GM18507 (cell line): ENCODE measurements at places on chromosomes 5 and 9.

GRCh38 chr5:51495672-51496071 is 112.4 kb downstream of the ISL1 start:
- DNase-seq = no peak

GRCh38 chr5:62093976-62094375 is 212.0 kb upstream of the KIF2A start:
- DNase-seq = no peak

DNA sequence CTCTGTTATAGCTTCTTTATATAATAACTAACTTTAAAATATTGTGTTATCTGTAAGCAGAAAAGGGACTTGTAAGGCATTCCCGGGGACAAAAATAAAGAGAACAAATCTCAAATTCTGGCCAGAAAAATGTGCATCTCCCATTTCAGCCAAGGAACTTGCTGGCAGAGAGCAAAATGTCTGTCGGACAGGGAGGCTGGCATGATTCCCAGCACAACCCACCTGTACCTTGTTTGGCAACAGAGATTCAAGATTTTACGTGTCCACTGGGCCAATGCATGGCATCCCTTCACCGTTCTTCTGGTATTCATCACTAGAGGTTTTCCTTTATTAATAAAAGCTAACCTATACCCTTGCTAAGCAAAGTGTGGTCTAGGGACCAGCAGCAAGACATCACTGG is 566.6 kb downstream of the PSAT1 start:
- DNase-seq = no peak

DNA sequence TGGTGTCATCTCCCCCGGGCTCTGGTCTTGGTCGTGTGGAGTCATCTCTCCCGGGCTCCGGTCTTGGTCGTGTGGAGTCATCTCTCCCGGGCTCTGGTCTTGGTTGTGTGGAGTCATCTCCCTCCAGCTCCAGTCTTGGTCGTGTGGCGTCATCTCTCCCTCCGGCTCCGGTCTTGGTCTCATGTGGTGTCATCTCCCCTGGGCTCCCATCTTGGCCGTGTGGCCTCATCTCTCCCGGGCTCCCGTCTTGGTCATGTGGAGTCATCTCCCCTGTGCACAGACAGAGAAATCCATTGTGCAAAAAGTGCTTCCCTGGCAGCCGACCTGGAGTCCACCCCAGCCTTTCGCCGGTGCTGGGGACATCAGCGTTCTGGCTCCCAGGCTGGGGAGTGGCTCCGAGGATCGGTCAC is 91.1 kb upstream of the CACNA1B start:
- DNase-seq = no peak

- DNase-seq = no peak
Observed at GRCh38 chr9:116137010-116137409, 16.6 kb upstream of the PAPPA start.

- DNase-seq = no peak
Observed at GRCh38 chr5:55855509-55855908, 4.4 kb downstream of the IL31RA start.

GRCh38 chr9:93586290-93587057 is 10.1 kb downstream of the PHF2 start:
- no peak for DNase-seq

- DNase-seq = no peak
Observed at GRCh38 chr5:113266913-113267227, 167.9 kb downstream of the TSSK1B start.

GRCh38 chr5:107464416-107464815 is 206.3 kb downstream of the EFNA5 start:
- DNase-seq = no peak

- DNase-seq = no peak
Observed at GRCh38 chr9:107439991-107440456, 49.5 kb downstream of the KLF4 start.

- DNase-seq = no peak
Observed at GRCh38 chr9:85377731-85378289, 363.9 kb downstream of the AGTPBP1 start.

DNA sequence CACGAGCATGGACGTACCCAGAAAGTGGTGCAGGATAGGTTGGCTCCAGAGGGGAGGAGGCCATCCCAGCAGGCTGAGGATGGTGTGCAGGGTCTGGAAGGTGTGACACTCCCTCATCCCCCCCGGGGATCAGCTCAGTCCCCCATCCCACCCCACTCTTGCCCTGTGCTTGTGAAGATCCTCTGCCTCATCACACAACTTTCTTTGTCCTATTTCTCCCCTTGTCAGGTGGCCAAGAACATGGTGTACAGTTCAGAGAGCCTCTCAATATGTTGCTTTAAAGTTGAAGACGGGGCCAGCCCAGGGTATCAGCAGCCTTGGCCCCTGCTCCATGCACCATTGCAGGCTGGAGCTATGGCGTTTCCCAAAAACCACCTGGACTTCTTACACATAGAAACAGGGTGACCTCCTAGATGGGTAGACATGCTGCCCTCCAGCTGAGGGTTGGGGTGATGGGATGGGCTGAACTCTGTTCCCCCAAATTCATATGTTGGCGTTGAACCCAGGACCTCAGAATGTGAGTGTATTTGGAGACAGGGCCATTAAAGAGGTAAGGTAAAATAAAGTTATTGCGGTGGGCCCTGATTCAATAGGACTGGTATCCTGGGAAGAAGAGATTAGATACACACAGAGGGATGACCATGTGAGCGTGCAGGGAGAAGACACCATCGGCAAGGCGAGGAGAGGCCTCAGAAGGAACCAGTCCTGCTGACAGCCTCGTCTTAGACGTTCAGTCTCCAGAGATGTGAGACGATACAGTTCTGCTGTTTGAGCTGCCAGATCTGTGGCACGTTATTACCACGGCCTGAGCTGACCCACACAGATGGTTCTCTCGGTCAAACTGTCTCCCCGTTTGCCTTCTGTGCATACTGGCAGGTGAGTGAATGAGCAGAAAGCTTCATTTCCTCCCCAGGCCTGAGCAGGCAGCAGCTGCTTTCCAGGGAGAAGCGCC is 272.5 kb downstream of the GADD45G start:
- no peak for DNase-seq

DNA sequence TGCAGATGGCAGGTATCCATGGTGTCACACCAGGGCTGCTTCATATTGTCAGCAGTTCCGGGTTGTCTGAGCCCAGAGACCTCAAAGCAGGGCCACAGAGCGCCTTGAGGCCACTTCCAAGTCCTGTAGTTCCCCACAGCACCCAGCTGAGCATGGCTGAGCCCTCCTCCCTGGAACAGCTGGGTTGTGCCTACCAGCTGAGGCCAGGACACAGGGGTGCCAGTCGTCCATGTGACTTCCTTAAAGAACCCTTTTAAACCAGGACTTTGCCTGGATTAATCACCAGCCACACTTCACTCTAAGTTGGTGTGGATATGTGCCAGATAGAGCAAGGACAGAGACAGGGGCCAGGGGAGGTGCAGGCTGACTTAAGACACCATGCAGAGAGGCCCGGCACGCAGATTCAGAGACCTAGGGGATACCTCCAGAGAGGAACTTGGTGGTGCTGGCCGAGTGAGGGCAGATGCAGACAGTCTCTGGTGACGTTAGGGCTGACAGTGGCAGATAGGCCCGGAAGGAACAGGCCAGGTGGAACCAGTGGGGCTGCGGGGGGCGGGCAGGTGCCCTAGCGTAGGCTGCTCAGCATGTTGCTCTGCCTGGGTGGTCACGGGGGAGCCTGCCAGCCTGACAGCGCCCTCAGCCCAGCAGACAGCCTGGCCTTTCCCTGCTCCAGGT is 142.7 kb downstream of the CACNA1B start:
- no peak for DNase-seq

DNA sequence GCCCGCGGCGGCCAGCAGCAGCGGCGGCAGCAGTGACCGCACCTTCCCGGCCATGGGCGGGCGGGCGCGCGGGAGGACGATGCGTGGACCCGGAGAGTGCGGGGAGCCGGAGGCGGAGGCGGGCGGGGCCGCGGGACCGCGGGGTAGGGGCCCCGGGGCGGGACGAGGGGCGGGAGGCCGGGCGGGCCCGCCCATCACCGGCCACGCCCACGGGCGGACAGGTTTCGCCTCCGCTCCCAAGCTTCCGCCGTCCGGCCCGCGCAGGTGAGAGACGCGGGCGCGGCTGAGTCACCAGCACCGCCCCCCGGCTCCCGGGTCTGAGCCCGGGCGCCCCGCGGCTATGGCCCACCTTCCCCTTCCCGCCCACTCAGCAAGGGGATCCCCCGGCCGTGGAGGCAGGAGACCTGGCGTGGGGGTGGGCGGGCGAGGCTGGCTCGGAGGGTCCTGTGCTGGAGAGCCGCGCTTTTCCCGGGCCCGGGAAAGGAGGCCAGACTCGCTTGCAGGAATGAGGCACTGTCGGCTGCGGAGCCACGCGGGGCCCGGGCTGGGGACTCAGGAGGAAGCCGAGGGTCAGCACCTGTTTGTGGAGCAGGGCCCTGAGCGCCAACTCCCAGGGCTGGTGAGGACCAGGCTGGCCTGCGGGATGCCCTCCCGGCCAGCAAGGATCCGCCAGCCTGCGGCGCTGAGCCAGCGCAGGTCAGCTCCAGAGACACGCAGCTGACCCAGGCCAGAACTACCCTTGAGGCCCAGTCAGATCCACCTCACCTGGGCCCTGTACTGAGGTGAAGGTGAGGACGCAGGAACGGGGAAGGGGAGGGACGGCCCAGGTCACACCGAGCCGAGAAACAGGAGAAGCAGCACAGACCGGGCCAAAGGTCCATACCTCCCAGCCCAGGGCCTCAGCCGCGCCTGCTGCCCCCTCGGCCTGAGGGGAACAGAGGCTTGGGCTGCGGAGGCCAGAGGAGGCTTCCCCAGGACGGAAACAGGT is at the start of gene ENTPD2:
Gene ENTPD2 (minus strand): TSS at position 118 of the 988 bp plus-strand sequence. CDS start 64 bp downstream, at position 54.
- DNase-seq = no peak

DNA sequence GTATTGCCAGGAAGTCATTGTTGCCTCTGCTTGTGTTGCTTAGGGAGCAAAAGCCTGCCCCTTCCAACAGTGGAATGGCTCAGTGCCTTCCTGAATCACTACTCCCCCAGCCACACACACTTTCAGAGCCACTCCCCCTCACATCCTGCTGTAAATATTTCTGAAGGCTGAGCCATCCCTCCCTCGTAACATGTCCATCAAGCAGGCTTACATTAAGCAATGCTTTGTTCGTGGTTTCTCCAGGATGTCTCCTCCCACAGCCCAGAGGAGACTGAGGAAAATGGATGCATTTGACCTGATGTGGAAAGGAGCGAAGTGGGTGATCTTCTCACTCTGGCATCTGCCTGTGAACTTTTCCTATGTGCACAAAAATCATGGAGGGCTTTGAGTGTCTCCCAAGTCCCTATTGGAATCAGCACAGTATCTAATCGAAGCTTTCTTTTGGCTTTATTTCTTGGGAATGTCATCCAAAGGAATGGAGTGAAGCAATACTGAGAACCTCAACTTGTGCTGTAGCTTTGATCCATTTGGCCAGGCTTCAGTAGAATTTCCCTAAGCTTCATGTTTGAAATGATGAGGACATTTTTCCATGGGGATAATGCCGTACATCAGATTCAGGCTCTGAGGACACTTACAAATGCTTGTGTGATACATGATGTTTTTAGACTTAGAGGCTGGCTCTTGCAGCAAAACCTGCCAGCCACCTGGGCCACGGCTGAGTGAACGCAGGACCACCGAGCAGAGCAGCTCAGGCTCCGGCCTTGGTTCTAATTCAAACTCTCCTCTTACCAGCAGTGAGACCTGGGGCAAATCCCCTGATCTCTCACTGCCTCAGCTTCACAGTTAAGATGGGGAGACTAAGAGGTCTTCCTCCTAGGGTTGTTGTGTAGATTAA is 389.1 kb downstream of the ENC1 start:
- DNase-seq = no peak

GRCh38 chr9:125407432-125407973 is 145.9 kb downstream of the GAPVD1 start:
- no peak for DNase-seq

GRCh38 chr9:135901826-135902225 is 5.5 kb downstream of the CAMSAP1 start:
- no peak for DNase-seq

GRCh38 chr9:750249-750967 is 91.1 kb upstream of the DMRT1 start:
- no peak for DNase-seq
